ENCODE measurements at places on chromosomes 11 and 22.

GRCh38 chr11:93740031-93740729 is 1.1 kb downstream of the TAF1D start:
- peak; percentile 70 for DNase-seq

DNA sequence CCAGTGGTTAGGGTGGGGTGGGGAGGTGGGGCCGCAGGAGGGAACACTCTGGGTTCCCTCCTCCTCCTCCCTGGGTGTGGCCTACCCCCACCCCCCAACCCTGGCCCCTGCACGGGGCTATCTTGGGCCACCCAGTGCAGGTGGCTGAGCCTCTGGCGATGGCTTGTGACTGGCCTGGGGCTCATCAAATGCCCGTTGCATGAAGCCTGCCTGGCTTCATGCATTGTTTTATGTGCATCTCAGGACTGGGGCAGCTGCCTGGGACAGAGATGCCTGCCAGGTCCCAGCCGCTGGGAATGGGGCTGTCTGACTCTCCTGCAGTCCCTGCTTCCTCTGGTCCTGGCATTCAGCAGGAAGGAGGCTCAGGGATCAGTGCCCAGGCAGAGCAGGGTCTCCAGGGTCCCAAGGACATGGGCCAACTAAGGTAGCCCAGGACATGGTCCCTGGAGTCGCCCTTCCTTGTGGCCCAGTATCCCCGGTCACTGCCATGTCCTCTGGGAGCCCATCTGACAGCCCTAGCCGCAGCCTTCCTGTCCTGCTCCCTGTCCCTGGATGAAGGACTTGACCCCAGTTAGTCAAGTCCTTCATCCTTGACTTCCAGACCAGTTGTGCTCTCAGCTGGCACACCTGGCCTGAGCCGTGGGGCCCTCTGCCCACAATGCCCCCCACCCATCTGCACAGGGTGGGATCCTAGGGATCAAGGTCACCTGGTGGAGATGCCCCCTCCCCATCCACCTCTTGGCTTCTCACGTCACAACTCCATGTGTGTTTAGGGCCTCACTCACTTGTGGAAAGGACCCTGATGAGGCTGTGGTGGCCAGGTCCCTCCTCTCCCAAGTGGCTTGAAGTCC is 112.1 kb upstream of the FGF3 start:
- no peak for DNase-seq

- DNase-seq = peak; percentile 23
Observed at GRCh38 chr11:85627332-85627997, at the start of gene DLG2. DLG2 (minus strand) TSS chr11:85627344.

- peak; percentile 27 for DNase-seq
Observed at GRCh38 chr22:27318516-27318915, 483.0 kb downstream of the MN1 start.

DNA sequence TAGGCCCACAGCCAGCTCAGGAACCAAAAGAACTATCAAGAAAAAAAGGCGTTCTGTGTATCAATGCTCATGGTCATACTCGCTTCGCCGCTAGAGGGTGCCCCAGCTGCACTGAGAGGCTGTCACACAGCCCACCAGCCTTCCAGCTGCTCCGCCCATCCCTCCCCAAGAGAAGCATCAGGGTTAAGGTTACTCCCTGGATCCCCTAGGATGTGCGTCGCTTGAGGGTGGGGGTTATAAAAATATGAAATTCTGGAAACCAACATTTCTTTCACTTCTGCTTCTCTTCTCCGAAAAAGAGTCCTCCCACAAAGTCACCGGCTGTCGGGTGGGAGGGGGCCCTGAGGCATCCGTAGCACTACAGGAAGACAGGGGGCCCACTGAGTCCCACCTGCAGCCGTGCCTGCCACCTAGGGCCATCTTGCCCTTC is 1.7 kb downstream of the CBX6 start:
- peak; percentile 95 for DNase-seq

GRCh38 chr22:21960200-21961126 is 7.8 kb upstream of the PPM1F start:
- DNase-seq = no peak

GRCh38 chr22:26763633-26764361 is 106.4 kb downstream of the MIAT start:
- no peak for DNase-seq

- no peak for DNase-seq
Observed at GRCh38 chr11:36380296-36381014, 84.4 kb downstream of the PRR5L start.

GRCh38 chr22:31295831-31296657 is 3.8 kb upstream of the PIK3IP1 start:
- DNase-seq = no peak

DNA sequence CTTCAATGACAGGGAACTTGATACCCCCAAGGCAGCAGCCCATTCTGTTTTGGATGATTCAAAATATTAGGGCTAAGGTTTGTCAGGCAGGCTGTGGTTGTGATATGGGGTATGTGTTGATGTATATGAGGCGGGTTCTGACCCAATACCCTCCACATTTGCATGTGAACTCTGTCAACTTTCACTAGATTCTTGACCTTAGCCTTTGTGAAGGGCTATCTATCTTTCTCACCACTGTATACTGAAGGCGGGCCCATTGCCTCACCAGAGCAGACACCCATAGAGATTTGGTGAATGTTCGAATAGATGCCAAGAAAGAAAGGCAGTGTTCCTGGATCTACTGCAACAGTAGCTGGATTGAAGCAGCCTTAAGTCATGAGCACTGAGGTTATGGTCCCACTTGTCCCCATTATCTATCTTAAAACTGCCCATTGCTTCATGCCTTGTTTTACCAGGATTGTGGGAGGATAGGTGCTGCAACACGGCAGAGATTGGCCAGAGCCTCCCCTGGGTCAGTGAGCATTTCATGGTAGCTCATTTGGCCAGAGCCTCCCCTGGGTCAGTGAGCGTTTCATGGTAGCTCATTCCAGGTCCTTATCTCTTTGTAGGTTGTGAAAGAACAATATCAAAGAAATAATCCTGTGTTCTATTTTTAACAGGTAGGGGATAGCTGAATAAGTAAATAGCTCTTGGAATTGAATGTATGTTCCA is 399.6 kb downstream of the TMEM135 start:
- no peak for DNase-seq

DNA sequence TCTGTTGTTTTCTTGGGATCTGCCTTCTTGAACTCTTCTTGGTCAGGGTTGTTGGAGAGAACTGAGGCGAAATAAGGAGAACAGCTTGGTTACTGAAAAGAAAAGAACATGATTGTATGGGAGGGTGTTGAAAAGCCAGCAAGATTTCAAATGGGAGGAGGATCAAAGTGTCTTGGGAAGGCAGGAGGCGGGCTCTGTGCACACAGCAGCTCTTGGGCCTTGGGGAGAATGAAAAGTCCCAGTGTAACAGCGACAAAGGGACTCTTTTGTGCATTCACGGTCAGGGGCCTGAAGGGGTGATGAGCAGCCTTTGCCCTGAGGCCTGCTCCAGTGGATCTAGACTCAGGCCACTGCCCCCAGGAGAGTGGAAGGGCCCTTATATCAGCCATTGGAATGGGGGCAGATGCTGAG is 135.4 kb downstream of the ADAMTS15 start:
- DNase-seq = no peak

Data from GM23338 (cell line).